ENCODE measurements at places on chromosomes 7 and 10.
A peak's percentile ranks its signal among the peaks of the same experiment; 100 is the strongest.

GRCh38 chr10:62071846-62072281 is 170.4 kb downstream of the ARID5B start:
- no peak for DNase-seq

- no peak for DNase-seq
Observed at GRCh38 chr7:79096361-79096805, 357.1 kb downstream of the MAGI2 start.

DNA sequence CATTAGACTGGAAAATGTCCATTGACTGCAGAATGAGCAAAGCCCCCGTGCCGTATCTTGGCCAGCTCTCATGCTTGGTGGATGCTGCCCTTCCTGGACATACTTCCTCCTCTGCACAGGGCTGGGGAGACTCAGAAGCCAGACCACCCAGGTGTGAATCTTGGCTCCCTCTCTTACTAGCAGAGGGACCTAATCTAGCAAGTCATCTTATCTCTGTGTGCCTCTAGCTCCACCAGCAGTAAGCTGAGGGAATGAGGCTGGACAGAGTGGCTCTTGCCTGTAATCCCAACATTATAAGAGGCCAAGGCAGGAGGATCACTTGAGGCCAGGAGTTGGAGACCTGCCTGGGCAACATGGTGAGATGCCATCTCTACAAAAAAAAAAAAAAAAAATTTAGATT is 173.8 kb upstream of the GHITM start:
- DNase-seq: no peak

DNA sequence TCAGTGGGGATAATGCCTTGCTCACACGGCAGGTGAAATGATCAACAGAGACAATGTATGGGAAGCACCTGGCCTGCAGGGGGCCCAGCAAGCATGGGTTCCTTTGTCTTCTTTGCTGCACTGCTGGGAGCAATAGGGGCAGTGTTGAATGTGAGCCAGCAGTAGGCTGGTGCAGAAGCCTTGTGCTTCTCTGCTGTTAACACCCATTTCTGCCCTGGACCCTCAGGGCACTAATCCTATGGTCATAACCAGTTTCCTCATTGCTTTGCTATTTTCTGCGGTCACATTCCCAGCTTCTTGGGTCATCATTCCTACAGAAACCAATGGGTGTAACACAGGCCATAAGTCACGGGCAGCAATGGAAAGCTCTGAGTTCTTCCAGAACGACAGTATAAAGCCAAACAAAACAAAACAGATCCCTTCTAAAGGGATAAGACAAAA is 10.9 kb upstream of the LGI1 start:
- DNase-seq: peak; percentile 75

DNA sequence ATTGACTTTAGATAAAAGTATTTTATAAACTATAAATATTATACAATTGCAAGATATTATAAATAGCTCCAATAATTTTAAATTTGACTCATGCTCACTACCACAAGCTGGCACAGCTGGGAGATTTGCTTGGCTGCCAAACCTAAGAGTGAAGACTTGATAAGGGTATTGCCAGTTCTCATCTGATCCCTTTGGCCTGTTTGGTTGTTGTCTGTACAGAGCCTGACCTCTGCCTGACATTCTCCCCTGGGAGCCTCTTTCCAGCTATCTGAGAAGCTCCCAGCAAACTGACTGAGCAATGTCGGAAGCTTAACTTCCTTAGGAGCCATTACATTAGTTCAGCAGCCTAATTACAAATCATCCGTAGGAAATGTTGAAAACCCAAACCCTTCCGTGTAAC is 10.2 kb upstream of the LMOD2 start:
- DNase-seq: no peak

DNA sequence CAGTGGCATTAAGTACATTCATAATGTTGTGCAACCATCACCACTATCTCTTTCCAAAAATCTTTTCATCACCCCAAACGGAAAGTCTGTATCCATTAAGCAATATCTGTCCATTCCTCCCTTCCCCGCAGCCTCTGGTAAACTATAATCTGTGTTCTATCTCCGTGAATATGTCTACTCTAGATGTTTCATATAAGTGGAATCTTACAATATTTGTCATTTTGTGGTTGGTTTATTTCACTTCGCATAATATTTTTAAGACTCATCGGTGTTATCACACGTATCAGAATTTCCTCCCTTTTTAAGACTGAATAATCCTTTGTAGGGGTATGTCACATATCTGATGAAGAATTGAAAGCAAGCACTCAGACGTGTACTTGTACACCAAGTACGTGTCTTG is 86.0 kb upstream of the FGFR2 start:
- DNase-seq: no peak

GRCh38 chr10:103789771-103790201 is 65.6 kb downstream of the SH3PXD2A start:
- peak; percentile 0 for DNase-seq

GRCh38 chr7:11758627-11759111 is 73.3 kb downstream of the THSD7A start:
- no peak for DNase-seq

DNA sequence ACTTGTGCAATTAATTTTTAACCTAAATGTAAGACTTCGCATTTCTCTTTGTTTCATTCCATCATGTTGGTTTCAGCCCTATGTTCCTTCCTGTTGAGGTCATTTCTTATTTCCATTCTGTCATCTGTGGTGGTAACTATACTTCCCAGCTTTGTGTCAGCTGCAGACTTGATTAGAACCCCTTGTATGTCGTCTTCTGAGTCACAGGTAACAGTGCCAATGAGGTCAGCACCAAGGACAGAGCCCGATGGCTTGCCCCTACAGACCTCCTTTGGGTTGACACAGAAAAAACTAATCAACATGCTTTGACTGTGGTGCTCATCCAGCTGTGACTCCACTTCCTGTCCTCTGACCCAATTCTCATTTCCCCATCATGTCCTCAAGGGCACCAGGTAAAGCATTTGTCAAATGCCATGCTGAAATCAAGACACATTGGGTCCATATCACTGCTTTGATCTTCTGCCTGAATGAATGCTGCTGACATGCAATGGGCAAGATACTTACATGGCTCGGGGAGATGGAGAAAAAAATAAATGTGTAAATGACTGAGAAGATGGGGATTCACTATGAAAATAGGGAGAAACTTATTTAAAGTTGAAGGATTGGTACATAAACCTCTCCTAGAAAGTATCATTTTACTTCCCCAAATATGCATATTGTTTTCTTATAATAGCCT is 25.6 kb upstream of the CRTAC1 start:
- no peak for DNase-seq

GRCh38 chr10:101561068-101561915 is 26.8 kb downstream of the POLL start:
- no peak for DNase-seq

GRCh38 chr10:70302292-70302691 is 18.5 kb upstream of the NPFFR1 start:
- DNase-seq: no peak

DNA sequence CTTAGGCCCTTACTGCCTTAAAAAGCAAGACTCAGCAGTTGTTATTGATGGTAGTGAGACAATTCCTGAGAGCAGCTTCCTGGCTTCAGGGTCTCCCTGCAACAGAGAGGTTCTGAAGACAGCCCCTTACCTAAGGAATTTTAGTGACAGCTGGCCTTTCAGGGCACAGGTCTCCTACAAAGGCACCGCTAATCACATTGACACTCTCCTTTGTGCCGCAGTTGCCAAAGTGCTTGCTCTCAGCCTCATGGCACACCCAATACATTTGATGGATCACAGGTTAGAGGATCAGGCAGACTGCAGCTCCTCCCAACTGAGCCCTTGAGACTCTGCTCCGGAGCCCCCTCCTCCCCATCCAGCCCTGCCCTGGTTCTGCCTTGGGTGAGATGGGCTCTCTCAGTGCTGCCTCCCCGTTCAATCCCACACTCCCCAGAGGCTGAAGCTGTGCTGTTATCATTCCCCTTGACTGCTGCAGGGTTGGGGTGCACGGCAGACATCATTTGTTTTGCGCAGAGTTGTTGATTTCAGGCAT is 198.2 kb downstream of the EMX2 start:
- no peak for DNase-seq

- no peak for DNase-seq
Observed at GRCh38 chr7:37385787-37386186, 62.9 kb downstream of the ELMO1 start.

DNA sequence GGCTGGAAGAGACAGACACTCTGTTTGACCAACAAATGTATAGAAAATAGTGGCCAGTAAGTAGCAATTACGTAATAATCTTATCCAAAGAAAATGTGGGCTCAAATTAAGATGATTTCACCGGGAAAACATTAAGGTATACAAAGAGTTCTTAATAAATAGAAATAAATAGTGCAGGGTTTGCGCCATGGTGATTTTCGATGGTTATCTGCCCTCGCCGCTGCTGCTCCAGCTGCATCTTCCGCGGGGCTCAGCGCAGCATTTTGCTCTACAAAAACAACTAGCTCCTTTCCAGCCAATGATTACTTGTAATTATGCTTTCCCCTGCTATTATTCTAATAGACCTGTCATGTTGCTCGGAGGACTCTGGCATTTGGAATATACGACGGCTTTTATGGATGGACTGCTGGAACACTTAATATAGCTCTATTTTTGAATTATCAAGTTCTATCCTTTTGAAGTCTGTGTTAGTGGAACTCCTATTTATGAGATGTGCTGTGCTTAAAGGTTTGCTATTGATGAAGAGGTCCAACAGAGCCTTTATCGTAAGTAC is 103.8 kb downstream of the BUB3 start:
- no peak for DNase-seq

GRCh38 chr10:133372507-133372906 is 647 bp downstream of the ECHS1 start:
- no peak for DNase-seq

DNA sequence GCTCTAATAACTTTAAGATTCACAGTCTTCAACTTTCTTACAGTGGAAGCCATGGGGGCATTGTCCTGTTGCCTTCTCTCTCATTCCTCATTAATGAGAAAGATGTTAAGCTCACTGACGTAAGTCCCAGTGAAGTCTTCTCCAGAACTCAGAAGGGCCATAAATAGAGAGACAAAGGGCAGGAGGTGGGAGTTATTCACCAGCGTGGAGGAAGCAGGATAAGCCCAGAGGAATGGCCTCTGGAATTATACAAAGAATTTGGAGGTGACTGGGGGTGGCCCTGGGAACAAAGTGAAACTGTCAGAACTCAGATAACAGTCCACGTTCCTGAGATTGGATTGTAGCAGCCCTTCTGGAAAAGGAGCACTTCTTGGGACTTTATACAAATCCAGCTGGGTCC is 52.4 kb downstream of the SORBS1 start:
- no peak for DNase-seq

- DNase-seq: no peak
Observed at GRCh38 chr7:7333610-7334009, 151.3 kb downstream of the C1GALT1 start.

DNA sequence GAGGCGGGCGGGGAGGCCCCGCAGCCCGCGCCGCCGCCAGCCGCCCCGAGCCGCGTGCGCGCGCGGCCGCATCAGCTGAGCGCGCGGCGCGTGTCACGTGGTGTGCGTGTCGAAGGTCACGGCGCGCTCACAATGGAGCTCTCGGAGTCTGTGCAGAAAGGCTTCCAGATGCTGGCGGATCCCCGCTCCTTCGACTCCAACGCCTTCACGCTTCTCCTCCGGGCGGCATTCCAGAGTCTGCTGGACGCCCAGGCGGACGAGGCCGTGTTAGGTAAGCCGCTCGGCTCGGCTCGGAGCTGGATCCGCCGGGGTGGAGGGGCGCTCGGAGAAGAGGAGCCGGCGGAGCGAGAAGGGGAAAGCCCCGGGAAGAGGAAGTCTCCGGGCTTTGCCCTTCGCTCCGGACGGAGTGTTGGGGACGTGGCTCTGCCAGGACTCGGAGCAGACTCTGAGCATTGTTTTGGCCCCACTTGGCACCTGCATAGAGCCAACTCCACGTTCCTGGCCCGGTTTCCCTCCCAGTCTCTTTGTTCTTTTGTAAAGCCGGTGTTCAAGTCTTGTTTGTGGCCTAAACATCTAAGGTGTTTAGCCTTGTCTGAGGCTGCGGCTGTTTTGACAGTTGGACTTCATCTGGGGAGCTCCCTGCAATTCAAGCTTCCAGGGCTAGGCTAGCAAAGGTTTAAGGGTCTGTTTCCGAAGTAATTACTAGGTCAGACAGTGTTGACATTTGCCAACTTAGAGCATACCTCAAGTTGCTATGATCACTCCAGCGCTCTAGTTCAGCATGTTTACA is at the start of gene COMMD3:
TSS of gene COMMD3 (plus strand) at position 103 of the 790 bp plus-strand sequence. CDS start at position 133, 30 bp downstream.
- DNase-seq: peak; percentile 87

- DNase-seq: no peak
Observed at GRCh38 chr10:6342096-6342685, 139.5 kb downstream of the PFKFB3 start.

- DNase-seq: peak; percentile 93
Observed at GRCh38 chr7:130297628-130298543, 4.9 kb downstream of the CPA4 start.

- DNase-seq: peak; percentile 15
Observed at GRCh38 chr10:124743191-124744101, 732 bp downstream of the FAM53B start.

- DNase-seq: no peak
Observed at GRCh38 chr7:87463982-87464381, 11.5 kb downstream of the ABCB4 start.

DNA sequence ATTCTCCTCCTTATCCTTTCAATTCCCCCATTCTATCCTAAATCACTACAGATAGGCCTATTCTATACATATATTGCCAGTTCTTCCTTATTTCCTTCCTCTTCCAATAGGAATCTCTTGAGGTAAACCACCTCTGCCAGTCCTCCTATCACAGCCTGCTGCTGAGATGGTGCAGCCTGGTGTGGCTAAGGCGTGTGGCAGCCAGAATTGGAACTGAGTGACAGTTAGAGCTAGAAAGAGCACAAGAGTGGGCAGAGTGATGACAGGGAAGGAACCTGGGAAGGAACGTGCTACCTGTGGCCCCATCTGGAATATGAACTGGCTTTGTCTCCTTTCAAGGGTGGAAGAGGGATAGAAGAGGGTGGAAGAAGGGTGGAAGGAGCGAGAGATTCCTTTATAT is 187.7 kb downstream of the HECW1 start:
- DNase-seq: no peak

DNA sequence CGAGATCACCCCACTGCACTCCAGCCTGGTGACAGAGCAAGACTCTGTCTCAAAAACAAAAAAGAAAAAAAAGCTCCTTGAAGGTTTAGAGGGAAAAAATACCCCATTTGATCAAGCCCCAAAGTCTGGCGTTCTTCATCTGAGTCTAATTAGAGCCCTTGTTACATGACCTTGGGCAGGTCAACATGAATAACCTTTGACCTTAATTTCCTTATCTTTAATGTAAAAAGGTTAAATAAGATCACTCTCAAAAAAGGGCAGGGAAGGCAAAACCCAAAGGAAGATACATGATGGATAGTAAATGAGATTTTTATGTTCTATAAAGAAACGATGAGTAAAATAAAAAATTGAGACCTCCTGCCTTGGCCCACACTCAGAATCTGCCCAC is 40.3 kb downstream of the SLC37A3 start:
- no peak for DNase-seq

All from NCI-H345 (cell line).